ENCODE measurements at places on chromosomes 2 and 18.

DNA sequence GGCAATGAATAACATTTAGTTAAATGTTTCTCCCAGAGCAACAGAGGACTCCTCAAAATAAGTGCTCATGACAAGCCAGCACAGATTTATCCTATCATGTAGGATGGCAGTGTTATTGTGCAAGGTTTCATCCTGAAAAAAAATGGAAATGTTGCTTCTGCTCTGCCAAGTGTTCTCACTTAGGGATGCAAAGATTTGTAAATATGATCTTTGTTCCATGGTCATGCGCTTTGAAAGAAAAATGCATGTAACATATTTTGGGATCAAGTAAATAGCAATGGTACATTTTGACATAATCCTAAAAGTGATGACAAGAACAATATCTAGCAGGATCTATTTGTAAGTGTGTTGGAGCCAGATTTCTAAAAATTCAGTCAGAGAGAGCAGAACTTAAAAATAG, 229.5 kb upstream of the CCDC150 start:
- no peak for DNase-seq

- no peak for DNase-seq
These were observed 229.1 kb upstream of the FN1 start for GRCh38 chr2:215664847-215665525.

GRCh38 chr2:109373791-109374547, 239.8 kb downstream of the SEPTIN10 start:
- DNase-seq, result no peak

GRCh38 chr2:151632993-151633565, 101.2 kb downstream of the NEB start:
- no peak for DNase-seq

DNA sequence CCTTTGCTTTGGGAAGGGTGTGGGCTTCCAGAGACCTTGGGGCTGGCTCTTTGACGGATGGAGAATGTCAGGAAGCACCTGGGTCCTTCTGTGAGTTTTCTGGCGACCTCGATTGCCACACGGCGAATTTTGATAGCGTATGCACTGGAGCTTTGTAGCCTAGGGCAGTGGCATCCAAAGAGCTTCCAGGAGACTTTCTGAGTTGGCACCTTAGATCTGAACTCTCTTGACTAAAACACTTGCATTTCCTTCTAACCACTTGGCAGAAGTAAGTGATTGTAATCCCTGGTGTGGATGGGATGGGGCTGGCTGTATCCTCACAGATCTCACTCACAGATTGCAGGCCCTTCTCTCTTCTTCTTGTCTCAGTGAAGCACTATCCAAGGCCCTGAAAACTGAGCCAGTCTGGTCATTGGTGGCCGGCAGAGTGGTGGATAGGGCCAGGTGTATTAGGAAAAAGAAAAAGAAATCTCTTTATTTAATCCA, 7.8 kb downstream of the RNF144A start:
- no peak for DNase-seq

- DNase-seq, result no peak
These were observed 296.5 kb upstream of the GYPC start for GRCh38 chr2:126359494-126359893.

- DNase-seq, result no peak
These were observed 270.7 kb downstream of the SRBD1 start for GRCh38 chr2:45340318-45340717.

DNA sequence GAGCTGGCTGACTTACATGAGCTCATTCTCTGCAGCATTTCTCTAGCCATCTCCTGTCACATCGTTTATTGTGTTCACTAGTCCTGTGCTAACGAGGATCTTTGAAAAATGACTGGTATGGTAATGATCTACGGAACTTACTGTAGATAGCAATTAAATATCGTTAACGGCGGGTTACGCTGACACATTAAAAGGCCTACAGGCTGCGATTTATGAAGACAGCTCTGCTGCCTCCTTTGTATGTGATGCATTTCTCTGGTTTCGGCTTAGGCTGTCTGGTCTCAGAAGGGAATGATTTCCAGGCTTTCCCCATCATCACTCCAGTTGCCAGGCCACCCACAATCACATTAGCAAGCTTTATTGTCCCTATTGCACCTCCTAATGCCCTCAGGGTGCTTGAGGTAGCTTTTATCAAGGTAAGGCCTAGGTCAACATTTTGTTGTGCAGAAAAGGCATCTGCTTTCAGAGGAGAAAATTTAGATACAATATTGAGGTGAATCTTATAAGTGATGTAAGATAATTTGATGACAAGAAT, 284.4 kb downstream of the SOX11 start:
- no peak for DNase-seq

- DNase-seq, result peak; percentile 82
These were observed 2.2 kb downstream of the NOL4 start for GRCh38 chr18:34222307-34223163.

DNA sequence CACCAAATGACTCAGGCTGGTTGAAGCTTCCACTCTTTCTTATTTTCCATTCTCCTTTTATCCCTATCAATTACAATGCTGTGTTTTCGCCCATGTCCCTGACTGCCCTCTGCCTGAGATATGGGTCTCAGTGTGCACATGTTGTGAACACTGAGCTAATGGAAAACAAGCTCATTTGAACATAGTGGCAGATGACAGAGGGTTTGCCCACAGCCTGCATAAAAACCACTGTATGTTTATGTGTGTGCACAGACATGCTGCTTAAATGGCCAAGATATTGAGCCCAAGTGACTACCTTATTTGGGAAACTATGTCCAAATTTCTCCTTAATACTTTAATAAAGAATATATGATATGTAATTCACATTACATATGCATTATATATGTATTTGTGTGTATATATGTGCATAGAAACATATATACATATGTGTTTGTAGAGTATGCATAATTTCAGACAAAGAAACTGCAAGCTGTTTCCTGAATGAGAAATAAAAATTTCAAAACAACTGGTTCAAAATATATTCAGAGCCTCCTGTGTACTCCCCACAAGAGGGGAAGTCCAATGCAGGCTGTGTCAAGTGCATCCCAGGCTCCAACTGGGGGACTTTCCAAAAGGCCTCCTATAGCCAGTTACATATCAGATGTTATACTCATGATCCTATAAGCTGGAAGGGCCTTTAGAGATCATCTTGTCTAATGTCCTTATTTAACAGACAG, 92.7 kb upstream of the CD302 start:
- no peak for DNase-seq

DNA sequence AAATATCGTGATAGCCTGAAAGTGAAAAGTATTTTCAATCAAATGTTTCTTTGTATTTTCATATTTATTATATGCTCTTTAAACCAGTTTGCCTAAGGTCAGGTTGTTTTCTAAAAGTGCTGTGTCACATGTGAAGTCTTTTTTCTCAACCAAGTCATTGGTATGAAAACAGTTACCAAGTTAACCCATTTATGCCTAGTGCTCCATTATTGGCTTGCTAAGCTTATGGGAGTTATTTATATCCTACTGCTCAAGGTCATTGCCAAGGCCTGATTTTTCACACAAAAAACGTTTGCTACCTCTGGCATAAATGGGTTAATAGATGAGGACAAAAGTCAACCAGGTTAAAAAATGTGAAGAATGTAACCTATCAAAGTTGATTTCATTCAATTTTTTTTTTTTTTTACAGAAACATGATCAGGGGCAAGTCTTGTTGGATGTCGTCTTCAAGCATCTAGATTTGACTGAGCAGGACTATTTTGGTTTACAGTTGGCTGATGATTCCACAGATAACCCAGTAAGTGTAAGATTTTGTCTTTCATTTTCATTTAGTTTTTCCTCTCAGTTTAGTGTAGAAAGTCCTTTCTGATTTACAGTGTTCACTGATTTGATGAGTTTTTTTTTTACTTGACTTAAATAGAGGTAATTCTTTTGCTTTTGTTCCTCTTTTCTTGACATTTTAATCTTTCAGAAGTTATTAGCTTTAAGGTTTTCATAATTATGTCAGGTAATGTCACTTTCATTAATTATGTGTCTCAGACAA, 102.6 kb downstream of the PTPN4 start:
- no peak for DNase-seq

DNA sequence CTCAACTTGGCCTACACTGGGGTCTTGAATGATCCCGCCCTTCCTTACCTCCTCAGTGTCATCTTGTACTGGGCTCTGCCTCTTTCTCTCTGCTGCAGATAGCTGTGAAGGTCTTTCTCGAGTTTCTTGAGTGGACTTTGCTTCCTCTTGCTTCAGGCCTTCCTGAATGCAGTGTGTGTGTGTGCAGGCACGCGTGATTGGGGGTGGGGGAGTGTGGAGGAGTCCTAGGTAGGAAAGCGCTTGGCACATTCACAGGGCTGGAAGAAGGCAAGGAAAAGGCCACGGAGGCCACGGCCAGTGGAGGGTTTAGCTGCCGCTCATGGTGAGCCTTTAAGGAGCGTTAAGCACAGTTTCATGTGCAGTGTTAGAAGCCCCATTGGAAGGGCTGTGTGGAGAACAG, 5.5 kb downstream of the RALB start:
- no peak for DNase-seq

DNA sequence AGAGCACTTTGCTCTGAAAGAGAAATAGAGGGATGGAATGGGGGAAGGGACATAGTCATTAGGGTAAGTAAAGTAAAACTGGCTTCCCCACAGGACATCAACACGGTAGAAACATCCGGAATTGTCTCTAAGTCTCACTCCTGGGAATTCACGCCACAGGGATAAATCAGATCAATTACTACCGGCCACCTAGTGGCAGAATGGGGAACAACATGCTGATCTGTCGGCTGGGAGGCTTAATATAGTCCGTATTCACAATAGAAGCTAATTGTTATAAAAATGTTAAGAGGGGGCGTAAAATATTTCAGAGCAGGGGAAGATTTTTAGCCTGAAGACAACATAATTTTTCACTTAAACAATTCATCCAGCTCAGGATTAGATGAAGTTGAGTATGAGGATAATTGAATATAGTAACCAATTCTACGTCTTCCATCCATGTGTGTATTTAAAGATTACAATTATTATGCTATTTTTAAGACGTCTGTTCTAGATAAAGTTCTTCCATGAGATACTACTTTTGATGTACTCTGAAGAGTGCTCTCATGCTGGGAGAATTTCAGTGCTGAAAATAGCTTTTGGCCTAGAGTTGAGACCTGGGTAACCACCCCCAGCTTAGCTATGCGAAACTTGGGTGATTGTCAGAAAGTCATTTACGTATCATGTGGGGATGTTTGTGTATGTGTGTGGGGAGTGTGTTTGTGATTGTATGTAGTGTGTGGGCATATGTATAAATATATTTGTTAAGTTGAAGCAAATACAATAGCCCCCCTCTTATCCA, 65.7 kb downstream of the LRRTM1 start:
- no peak for DNase-seq

- no peak for DNase-seq
These were observed 123.5 kb downstream of the GLI2 start for GRCh38 chr2:120859128-120859527.

DNA sequence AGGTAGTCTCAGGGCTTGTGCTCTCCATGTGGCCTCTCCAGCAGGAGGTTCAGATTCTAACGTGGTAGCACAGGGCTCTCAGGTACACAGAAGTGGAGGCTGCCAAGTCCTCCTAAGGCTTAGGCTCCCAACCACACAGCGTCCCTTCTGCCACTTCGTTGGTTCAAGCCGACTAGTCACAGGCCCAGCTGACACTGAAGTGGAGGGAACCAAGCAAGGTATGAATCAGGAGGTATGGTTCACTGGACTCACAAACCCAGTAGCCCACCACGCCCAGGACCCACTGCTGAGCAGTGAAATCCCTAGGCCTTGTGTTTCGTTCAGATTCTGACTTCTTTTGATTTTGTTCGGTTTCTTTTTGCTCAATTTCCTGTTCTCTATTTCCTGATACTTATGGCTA, 46.0 kb upstream of the SEC11C start:
- DNase-seq, result no peak

GRCh38 chr2:72579591-72580180, 246.1 kb downstream of the EXOC6B start:
- DNase-seq, result peak; percentile 45

DNA sequence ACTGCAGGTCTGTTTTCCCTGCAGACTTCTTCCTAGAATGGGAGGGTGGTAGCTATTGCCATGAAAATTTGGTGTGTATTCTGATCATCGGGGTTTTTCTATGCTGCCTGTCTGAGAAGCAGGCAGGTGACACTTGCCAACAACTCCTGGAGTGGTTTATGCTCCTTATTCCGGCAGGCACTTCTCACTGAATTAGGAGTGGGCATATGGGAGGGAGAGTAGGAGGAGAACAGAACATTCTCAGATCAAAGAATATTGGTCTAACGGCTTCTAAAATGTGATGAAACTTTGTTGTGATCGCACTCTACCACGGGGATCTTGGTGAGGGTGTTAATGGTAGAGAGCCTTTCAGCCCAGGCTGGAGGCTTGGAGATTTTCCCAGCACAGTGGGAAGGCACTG, 480.8 kb downstream of the PLCL1 start:
- no peak for DNase-seq

DNA sequence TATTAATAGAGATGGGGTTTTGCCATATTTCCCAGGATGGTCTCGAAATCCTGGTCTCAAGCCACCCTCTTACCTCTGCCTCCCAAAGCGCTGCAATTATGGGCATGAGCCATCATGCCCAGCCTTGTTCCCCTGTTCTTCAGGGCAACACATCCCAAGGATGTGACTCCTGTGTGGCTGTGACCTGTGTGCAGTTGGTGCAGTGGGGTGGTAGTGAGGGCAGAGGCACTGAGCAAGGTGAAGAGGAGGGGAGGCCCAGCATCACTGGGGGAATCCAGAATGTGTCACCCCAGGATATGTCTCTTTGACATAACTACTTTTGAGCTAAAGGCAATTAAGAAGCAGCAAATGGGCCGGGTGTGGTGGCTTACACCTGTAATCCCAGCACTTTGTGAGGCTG, 23.4 kb downstream of the CENPA start:
- DNase-seq, result no peak

DNA sequence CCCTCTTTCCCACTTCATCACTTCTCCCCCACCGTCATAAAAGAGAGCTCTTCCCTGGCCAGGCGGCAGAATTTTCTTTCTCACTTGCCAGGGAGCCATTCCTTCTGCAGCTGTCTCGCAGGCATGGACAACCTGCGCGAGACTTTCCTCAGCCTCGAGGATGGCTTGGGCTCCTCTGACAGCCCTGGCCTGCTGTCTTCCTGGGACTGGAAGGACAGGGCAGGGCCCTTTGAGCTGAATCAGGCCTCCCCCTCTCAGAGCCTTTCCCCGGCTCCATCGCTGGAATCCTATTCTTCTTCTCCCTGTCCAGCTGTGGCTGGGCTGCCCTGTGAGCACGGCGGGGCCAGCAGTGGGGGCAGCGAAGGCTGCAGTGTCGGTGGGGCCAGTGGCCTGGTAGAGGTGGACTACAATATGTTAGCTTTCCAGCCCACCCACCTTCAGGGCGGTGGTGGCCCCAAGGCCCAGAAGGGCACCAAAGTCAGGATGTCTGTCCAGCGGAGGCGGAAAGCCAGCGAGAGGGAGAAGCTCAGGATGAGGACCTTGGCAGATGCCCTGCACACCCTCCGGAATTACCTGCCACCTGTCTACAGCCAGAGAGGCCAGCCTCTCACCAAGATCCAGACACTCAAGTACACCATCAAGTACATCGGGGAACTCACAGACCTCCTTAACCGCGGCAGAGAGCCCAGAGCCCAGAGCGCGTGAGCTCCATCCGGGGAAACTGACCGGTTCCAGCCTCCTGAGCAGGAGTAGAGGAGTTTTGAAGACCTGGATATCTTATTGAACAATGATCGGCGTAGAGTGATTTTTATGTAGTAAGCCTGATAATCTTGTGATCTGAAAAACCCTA, at the start of gene MSGN1:
Gene MSGN1 (plus strand): TSS at position 65 of the 850 bp plus-strand sequence. CDS start 59 bp downstream, at position 124.
- no peak for DNase-seq
